Activated naive CD8-positive, alpha-beta T cell treated with anti-CD3 and anti-CD28 coated beads for 36 hours (primary cell): ENCODE measurements at places on chromosomes 5 and 9. TPM values are rescaled to one million over a fixed set of nuclear protein-coding genes. Genes with fewer than 3 reads are reported as not detected.

Gene CCDC192
- not detected for total RNA-seq

Gene TEX48
- 0.70 TPM for total RNA-seq

Gene PPP2R2B
- 0.19 TPM for total RNA-seq

Gene ZNF367
- total RNA-seq: 40.9 TPM

Gene SHISAL2B
- not detected for total RNA-seq

Gene POU5F2
- total RNA-seq: 0.27 TPM

Gene RPL7A
- 3,195 TPM for total RNA-seq

GRCh38 chr5:148928141-148928540 is 101.7 kb downstream of the ADRB2 start:
- DNase-seq: no peak

- DNase-seq: no peak
Measured at GRCh38 chr9:107466826-107467225, 22.7 kb downstream of the KLF4 start.

DNA sequence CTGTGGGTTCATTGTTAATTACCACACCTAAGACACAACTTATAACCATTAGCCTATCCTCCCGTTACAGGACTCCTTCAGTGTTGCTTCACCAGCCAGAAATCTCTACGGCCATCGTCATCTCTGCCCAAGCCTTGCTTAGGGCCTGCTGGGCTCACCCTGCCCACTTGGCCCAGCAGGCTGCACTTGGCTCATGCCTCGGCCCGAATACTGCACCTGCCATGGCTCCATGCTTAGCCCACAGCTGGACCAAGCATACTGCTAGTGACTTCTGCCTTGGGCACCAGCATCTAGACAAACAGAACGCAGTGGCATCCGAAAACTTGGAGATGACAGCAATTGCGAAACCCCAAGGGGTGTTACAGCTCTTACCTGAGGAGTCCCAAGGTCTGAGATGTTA is 2336.0 kb upstream of the ACO1 start:
- DNase-seq: no peak

DNA sequence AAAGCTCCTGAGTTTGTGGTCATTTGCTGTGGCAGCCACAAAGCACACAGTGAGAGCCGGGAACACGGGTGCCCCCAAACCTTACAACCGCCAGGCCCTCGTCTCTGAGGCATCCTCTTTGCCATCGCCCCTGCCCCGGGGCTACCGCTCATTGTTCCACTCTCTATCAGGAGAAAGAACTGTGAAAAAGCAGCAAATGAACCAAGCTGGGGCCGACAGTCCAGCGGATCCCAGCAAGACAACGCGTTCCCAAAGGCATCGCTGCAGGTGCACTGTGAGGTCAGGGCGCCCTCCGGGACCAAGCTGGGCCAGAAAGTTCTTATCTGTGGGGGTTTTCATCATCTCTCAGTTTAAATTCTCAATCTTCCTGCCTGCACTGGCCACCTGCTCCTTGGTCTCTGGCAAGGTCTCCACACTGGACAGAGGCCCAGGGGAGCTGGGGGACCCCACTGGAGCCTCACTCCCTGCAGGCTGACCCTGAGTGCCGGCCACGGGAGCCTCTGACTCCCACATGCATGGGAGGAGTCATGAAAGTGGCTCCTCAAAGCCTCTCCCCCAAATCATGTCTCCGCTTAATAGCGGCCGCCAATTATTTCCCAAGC is 32.1 kb downstream of the VAV2 start:
- DNase-seq: no peak

DNA sequence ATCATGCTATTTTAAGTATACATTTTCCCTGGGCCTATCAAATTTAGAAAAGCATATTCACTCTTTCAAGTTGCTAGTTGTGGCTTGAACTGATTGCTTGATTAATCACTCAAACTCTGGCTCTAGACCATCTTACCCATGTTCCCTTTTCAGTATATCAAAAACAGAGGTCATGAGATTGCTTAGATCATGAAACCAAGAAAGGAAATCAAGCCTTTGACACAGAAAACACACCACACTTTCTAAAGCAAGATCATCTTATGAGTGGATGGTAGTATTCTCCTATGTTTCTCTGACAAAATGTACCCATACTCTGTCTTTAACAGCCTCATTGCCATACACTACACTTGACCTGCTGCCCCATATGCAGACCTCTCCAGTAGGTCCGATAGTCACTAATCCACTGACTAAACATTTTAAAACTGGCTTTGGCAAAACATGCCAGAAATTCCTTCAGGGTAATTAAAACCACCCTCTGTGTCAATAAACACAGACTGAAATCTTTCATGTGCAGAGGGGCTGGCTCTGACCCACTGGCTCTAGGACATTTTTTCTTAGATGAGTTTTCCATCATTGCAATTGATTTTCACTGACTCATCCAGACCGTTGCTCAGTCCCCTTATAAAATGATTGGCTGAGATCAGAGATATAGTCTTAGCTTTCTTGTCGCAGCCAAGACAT is 18.2 kb downstream of the PPP2R2B start:
- DNase-seq: no peak

GRCh38 chr9:101139082-101139481 is 110.6 kb downstream of the PLPPR1 start:
- no peak for DNase-seq

GRCh38 chr5:115551415-115551814 is 6.8 kb upstream of the FEM1C start:
- no peak for DNase-seq

- DNase-seq: no peak
Measured at GRCh38 chr5:178411083-178411482, 178.5 kb upstream of the PHYKPL start.
